ENCODE measurements at places on chromosomes 1 and 21.

- DNase-seq = no peak
These were observed 1.9 kb upstream of the CA6 start for GRCh38 chr1:8943498-8944405.

GRCh38 chr1:34379911-34380310, 203.2 kb downstream of the C1orf94 start:
- DNase-seq = no peak

GRCh38 chr1:26723013-26723991, 27.5 kb downstream of the ARID1A start:
- peak; percentile 87 for DNase-seq

DNA sequence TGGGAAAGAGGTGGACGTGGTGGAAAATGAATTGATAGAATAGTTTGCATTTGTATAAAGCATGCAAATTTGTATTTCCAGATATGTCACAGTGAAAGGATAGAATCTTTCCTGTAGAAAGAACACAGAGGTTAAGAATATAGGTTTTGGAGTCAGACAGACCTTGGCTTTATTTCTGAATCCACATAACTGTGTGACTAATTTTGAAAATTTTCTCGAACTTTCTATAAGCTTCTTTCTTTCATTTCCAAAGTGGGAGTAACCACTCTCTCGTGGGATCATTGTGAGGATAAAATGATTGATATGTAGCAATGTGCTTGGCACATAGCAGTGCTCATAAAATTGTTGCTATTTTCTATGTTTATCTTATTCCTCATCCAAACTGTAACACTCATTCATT, 108.8 kb downstream of the DISC1 start:
- DNase-seq = no peak

DNA sequence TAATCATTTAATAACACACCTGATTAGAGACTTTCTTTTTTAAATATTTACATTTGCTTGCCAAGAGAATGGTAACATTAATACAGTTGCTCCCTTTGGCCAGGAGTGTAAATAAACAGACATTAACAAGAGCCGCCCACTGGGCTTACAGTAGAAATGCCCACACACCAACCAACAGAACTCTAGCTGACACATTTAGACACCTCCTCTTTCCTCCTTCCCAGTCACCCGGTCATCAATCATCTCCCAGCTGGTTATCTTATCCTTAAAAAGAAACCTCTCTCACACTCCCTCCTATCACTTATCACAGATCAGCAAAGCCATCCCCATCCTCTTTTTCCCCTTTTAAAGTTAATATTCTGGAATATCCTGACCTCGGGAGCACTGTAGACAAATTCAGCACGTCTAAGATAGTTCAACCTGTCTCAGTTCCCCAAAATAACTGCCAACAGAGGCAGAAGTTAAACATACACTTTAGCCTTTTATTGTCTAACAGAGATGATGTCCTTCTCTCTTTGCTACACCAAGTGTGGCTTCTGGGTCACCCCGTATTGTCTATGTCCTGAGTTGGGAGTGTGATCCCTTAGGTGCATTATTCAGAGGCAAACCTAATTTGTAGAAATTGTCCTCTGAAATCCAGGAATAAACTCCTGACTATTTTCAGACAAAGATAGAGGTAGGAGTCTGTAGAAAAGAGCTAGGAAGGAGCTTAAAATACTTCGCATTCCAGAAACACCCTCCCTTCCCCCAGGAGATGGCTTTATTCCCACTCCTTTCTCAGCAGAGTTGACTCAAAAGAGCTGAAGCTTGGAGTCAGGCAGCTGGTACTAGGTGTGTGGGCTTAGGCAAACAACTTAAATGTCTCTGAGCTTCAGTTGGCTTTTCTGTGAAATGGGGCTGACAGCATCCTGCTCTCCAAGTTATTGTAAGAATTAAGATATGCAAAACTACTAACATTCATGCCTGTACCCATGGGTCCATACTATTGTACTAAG, 8.8 kb downstream of the MYCL start:
- peak; percentile 85 for DNase-seq

- DNase-seq = no peak
These were observed 5.0 kb upstream of the MEAF6 start for GRCh38 chr1:37519613-37520012.

DNA sequence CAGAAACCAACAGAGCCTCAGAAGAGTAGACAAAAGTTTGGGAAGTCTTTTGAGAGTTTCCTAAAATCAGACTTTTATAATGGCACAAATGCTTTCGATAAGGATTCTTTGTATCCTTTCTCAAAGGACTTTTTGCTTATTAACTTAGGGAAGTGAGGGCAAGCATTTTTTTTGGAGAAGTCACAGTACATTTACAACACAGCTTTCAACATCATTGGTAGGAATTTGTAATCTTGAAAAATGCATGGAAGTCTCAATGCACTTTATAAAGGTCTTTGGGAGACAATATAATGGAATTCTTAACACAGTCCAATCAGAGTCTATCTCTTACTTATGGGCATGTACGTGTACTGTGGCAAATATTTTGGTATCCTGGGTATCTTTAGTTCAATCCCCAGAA, 325.8 kb upstream of the NR5A2 start:
- no peak for DNase-seq

Measured in Caki2 (cell line).